ENCODE measurements at places on chromosomes 16 and 17.

DNA sequence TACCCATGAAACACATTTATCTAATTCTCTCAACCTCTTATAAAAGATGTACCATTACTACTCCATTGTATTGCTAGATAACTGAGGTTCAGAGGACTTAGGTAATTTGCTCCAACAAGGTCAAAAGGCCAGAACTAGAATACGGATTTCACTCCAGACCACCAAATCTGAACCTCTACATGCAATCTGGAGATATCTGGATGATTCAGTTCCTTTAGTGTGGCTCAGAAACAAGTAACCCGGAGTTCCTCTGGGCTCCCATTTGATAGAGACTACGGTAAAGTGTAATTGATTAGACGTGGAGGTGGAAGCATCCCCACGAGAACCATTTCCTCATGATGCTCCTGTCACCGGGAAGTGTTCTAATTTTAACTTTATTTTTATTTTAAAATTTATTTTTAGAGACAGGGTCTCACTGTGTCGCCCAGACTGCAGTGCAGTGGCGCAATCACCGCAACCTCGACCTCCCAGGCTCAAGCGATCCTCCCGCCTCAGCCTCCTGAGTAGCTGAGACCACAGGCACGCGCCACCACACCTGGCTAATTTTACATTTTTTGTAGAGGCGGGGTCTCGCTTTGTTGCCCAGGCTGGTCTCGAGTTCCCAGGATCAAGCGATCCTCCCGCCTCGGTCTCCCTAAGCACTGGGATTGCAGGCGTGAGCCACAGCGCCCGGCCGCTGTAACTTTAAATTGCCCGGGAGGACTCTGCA, 608 bp upstream of the COX10 start:
- no peak for DNase-seq

DNA sequence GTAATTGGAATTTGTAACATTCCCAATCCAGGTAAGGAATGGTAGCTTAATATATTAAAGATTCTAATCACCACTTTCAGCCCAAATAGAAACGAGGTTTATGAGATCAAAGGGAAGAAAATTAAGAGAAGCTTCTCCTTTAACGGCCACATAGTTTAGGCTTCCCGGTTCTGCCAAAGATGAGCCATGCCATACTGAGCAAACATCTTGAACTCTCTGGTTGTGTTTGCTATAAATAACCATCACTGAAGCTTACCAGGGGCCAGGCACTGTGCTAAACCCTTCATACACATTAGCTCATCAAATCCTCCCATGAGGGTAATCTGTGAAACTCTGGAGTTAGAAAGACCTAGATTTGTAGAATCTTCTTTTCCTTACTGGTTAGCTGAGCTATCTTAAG, 2.8 kb downstream of the MYH11 start:
- no peak for DNase-seq

DNA sequence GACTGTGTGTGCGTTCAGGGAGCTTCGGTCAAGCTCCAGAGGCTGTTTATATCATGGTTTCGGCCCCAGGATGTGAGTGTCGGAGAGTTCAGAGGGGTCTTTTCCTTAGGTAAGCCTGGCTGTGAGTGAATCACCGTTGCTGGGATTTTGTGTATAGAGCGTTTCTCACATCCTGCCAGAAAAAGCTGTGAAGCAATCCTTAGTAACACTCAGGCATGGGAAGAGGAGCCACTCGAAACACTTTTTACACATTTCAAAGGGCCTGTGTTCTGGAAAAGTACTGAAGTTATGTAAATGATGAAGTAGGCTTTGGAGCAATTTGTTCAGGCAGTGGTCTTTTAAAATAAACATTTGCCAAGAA, 662 bp downstream of the PGS1 start:
- DNase-seq, result peak; percentile 20

DNA sequence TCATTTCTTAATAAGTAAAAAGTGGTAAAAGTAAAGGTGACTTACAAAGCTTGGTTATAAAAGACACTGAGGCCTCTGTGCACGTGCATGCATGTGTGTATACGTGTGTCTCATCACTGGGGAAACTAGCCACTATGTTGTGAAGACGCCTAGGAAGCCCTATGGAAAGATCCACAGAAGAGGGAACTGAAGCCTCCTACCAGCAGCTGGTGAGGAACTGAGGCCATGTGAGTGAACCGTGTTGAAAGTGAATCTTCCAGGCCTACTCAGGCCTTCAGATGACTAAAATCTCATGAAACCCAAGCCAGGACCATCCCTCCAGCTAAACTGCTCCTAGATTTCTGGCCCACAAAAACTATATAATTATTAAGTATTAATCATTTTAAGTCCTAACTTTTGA, 23.7 kb downstream of the PHLPP2 start:
- no peak for DNase-seq

- DNase-seq, result no peak
Measured at GRCh38 chr16:23145608-23146007, 3.6 kb downstream of the USP31 start.

DNA sequence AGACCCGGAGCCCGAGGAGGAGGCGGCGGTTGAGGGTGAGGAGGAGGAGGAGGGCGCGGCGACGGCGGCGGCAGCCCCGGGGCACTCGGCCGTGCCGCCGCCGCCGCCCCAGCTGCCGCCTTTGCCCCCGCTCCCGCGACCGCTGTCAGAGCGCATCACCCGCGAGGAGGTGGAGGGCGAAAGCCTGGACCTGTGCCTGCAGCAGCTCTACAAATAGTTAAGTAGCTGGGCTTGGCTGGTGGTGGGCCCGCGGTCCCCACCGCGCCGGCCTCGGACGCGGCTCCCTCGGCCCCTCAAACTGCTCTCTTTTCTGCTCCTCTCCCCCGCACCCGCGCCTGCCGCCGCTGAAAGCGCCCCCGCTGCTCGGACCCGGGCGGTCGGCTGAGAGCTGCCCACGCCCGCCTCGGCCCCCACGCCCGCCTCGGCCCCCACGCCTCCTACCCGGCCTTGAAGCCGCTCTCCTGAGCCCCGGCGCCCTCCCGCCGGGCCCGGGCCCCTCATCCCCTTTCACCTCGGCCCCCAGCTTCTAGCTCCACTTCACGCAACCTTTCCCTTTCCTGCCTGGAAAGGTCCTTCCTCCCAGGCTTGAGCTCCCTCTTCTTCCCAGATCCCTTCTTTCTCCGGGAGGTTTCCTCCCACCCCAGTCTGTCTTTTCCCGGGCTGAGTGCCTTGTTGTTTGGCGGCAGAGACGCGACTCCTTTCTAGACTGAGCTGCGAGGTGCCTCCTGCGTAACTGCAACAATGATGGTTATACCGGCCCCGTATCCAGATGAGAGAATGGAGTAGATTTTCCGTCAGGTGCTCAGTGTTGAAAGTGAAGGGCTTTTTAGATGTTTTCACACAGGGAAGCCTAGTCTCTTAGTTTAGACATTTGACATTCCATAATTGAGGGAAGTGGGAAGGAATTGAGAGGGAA, 850 bp downstream of the PPM1E start:
- DNase-seq, result no peak

DNA sequence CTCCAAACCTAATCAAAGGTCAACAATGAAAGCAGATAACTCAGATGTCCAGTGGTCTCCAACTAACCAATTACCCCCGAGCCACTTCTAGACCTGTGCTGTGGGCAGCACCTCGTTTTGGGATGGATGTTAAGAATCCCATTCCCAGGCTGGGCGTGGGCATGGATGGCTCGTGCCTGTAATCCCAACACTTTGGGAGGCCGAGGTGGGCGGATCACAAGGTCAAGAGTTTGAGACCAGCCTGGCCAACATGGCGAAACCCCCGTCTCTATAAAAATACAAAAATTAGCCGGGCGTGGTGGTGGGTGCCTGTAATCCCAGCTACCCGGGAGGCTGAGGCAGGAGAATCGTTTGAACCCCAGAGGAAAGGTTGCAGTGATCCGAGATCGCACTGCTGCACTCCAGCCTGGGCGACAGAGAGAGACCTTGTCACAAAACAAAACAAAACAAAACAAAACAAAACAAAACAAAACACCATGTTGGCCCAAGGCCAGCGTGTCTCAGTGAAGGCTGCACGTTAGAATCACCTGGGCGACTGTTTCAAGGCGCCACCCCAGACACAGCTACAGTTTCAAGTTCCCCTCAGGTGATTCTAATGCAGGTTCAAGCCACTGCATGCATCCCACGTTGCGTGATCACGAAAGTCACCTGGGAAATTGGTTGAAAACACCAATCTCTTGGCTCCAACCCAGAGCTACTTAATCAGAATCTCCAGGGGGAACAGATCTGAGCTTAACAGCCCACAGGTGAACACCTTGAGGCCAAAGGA, 21.3 kb downstream of the COX4I1 start:
- DNase-seq, result no peak

- DNase-seq, result no peak
Measured at GRCh38 chr17:56910509-56911235, 3.2 kb downstream of the TRIM25 start.

DNA sequence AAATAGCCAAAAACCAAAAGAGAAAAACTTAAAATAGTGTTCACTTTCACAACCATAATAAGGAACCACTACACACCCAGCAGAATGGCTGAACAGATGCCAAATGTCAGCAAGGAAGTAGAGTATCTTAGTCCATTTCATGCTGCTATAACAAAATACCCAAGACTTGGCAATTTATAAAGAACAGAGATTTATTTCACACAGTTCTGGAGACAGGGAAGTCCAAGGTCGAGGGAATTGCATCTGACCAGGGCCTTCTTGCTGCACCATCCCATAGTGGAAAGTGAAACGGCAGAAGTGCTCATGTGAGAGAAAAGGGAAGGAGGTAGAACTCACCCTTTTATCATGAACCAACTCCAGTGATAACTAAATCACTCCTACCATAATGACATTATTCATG, 33.8 kb upstream of the CCL22 start:
- DNase-seq, result no peak

All from NCI-H460 (cell line).